ENCODE measurements at places on chromosomes 5 and 9.
A peak's percentile ranks its signal among the peaks of the same experiment; 100 is the strongest.

DNA sequence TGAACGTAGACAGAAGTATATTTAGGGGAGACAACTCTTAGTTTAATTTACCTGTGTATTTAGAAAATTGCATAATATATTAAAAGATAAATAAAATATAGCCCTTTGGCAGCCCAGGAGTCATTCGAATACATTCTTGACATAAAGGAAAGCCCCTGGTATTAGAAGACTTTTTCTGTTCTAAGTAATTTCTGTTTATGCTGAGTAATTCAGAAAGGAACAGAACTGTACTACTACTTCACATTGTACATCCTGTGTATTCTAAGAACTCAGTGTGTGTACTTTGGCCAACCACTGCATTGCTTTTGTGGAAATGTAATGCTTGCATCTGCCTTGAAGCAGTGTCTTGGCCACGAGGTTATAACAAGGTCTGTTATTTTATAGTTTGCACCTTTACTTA is 136.4 kb downstream of the KDM4C start:
- DNase-seq, result no peak

DNA sequence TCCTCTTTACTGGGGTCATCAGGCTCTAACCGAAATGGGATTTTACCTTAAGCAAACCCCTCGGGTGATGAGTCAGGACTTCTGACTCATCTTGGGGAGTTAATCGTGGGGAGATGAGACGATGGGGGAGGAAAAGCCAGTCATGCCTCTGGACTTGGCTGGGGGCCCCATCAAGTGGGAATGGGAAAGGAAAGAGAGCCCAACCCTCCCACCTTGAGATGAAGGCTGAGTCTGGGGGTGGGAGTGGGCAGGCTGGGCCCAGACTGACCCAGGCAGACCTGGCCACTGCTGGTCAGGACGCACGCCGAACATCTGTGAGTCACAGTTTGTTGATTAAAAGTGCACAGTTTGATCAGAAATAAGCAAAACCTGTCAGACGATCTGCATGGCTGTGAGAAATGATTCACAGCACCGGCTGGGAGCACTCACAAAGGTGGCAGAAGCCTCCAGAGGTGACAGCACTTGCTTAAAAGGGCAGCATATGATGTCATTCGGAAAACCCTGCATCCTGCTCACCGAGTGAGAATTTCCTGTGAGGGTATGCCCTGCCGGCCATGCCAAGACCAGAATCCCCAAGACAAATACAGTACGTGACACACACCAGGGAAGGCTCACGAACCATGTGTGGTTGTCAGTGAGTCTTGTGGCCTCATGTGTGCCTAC is 50.0 kb upstream of the SLC25A51 start:
- no peak for DNase-seq

DNA sequence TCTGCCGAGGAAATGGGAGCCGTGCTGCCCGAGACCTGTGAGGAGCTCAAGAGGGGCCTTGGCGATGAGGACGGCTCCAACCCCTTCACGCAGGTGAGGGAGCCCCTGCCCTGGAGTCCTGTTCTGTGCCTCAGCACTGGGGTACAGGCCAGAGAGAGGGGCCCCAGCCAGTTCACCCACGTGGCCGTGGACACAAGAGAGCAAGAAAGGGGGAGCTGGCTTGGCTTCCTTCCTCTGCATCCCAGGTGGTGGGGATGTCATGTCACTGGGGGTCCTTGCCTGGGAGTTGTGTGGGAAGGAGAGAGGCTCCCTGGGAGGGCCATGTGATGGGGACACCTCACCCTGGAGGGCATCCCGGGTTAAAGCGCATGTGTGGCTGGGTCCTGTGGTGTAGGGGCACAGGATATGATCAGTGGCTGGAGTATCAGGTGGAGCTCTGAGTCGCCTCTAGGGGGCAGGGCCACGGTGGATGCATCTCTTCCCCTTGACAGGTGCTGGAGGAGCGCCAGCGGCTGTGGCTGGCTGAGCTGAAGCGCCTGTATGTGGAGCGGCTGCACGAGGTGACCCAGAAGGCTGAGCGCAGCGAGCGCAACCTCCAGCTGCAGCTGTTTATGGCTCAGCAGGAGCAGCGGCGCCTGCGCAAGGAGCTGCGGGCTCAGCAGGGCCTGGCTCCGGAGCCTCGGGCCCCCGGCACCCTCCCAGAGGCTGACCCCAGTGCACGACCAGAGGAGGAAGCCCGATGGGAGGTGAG is 7.5 kb downstream of the N4BP3 start:
- DNase-seq, result peak; percentile 91

DNA sequence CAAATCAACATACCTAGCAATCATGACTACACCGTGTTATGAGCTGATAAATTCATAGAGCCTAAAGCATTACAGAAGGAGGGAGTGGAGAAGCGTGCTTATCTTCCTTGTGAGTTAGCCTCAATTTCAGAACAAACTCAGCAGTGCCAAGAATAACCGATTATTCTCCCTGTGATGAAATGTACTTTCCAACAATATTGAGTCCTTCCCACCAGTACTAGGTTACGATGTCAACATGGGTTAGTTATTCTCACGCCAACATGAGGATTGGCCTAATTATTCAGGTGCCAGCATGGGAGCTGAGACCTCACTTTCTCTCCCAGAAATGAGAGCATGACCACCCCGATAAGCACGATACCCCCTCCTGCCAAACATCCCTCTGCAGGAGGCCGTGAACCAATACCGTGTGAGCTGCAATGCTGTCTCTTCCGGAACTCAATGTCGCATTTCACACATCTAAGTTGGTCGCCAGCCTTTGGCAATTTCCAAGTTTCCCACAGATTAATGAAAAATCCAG is 193.7 kb downstream of the ENC1 start:
- no peak for DNase-seq

DNA sequence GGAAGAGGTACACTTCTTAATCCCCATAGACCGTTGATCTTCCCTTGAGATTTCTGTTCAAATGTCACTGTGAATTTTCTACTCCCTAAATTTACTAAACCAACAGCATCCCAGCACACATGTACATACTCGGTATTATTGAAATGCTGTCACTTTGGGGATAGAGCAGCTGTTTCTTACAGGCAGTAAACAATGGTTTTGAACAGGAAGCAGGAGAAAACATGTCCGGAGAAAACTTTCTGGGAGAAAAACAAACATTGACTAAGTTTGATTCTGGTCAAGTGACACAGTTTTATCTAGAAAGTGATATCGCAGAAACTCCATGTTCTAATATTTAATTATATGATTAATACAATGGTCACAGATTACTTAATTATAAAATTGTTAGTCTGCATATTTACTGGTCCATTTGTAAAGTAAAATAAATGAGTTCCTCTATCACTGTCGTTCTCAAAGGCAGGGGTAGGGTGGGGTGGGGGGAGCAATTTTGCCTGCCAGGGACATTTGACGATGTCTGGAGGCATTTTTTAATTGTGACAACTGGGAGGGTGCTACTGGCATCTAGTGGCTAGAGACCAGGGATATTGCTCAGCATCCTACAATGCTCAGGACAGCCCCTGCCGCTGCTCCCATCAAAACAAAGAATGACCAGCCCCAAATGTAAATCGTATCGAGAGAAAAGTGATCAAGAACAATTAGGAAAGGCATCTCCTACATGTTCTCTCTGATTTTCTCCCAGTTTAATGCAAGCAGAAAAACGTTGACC is 12.2 kb downstream of the TAS2R1 start:
- DNase-seq, result no peak

Measured in LNCaP clone FGC (cell line).